ENCODE measurements at places on chromosomes 3 and 15. TPM values are rescaled to one million over a fixed set of nuclear protein-coding genes. Genes with fewer than 3 reads are reported as not detected.

The ANKRD28 gene
- total RNA-seq, result 57.2 TPM

The IL17RD gene
- total RNA-seq, result 2.4 TPM

The LRTM1 gene
- not detected for total RNA-seq

The VEPH1 gene
- 116 TPM for total RNA-seq

The CORO2B gene
- total RNA-seq, result 6.8 TPM

The ETV5 gene
- total RNA-seq, result 65.5 TPM

The PRKCD gene
- total RNA-seq, result 103 TPM

The SYNPR gene
- not detected for total RNA-seq

The ULK3 gene
- 40.3 TPM for total RNA-seq

The POC1A gene
- total RNA-seq, result 2.7 TPM

The GOLGA8S gene
- 0.53 TPM for total RNA-seq

The TRAIP gene
- 3.0 TPM for total RNA-seq

The GABRR3 gene
- total RNA-seq, result not detected

The LDHAL6B gene
- total RNA-seq, result not detected

The HYKK gene
- 4.1 TPM for total RNA-seq

The NGRN gene
- 73.4 TPM for total RNA-seq

The ISL2 gene
- total RNA-seq, result 0.38 TPM

The CFAP44 gene
- total RNA-seq, result 14.1 TPM

The TMEM266 gene
- total RNA-seq, result 1.4 TPM

The AMT gene
- 8.4 TPM for total RNA-seq

The TLNRD1 gene
- 24.7 TPM for total RNA-seq

The APBA2 gene
- 3.8 TPM for total RNA-seq

The KLF15 gene
- 40.1 TPM for total RNA-seq

The PCOLCE2 gene
- 41.0 TPM for total RNA-seq

The SLC12A8 gene
- 9.1 TPM for total RNA-seq

The DPPA2 gene
- total RNA-seq, result not detected

The TMC3 gene
- not detected for total RNA-seq

The EFCAB12 gene
- total RNA-seq, result 4.8 TPM

The ANKRD63 gene
- total RNA-seq, result not detected

The RGMA gene
- 9.7 TPM for total RNA-seq

The SKOR1 gene
- 0.41 TPM for total RNA-seq

The STAC gene
- 51.4 TPM for total RNA-seq

The TERB2 gene
- total RNA-seq, result not detected

The CHRNA3 gene
- total RNA-seq, result 1.3 TPM

The STRIT1 gene
- not detected for total RNA-seq

The RHCG gene
- total RNA-seq, result not detected

The VIPR1 gene
- 212 TPM for total RNA-seq

The NR1I2 gene
- 0.21 TPM for total RNA-seq

The CLRN1 gene
- total RNA-seq, result not detected

The PIGBOS1 gene
- 13.8 TPM for total RNA-seq

The SERINC4 gene
- not detected for total RNA-seq

The SOX2 gene
- total RNA-seq, result 4.0 TPM

The TERC gene
- 2.9 TPM for total RNA-seq

The SLITRK3 gene
- total RNA-seq, result 0.65 TPM

The PLCB2 gene
- total RNA-seq, result 105 TPM

The LTF gene
- 53.5 TPM for total RNA-seq

The SEMA6D gene
- 10.2 TPM for total RNA-seq

The SMCO1 gene
- not detected for total RNA-seq

The OR5K2 gene
- not detected for total RNA-seq

The CFAP92 gene
- total RNA-seq, result 2.0 TPM
